Heart right ventricle (tissue), 16 donors: ENCODE measurements at places on chromosomes 1 and 21. TPM values are rescaled to one million over a fixed set of nuclear protein-coding genes. Genes with fewer than 3 reads are reported as not detected.
A peak's percentile ranks its signal among the peaks of the same experiment; 100 is the strongest.

ASAP3 gene
- total RNA-seq = 30.6 TPM

PHGDH gene
- total RNA-seq = 3.8 TPM

CDA gene
- total RNA-seq = 1.1 TPM

HES4 gene
- total RNA-seq = 30.3 TPM

PRR9 gene
- total RNA-seq = not detected

OBSCN gene
- 541 TPM for total RNA-seq

EPHA10 gene
- total RNA-seq = not detected

FCRL2 gene
- not detected for total RNA-seq

DNA sequence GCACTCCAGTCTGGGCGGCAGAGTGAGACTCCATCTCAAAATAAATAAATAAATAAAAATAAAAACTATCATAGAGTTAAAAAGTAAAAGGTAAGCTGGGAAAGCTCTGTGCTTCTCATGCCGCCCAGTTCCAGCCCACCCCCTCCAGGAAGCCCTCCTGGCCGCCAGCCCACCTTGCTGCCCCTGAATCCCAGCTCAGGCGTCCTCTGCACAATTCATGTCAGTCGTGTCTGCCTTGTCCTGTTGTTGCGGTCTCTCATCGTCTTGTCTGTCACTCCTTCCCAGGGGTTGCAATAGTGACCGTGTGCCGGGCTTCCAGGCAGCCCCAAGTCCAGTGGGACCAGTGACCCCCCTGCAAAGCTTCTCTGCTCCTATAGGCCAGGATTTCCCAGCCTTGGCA lies 44.1 kb downstream of the RSPH1 start:
- no peak for DNase-seq

GRCh38 chr1:67213164-67213563 lies 46.9 kb downstream of the IL23R start:
- no peak for DNase-seq

DNA sequence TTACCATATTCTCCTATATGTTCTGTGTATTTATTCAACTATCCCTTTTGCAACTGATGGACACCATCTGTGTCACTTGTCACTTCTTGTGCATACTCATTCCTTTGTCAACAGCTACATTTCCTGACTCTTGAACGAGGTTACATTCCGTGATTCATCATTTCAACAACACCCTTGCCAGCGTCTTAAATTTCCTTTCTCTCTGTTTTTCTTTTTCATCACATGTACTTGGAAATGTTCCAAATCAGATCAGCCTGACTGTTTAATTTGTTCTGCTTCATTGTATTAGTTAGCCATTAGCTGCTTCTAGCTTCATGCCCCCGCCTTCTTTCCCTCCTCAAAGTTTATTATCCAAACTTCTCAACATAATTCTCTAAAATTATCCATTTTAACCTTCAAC lies 173.0 kb downstream of the ADGRL4 start:
- no peak for DNase-seq

DNA sequence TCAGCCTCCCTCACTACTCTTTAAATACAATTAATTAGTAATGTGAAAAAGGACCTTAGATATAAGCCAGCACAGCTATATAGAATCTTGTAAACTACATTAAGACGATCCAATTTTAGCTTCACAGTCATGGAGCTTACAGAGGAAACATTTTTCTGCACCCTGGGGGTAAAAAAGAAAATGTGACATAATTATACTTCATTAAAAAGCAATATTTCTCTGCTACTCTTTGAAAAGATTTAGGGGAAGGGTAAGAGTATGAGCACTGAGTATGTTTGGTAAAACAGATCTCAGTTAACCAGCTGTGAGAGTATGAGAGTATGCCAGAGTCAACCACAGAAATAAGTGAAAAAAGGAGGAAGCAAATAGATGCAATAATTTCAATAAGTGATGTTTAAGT lies 1415.9 kb downstream of the PLA2G4A start:
- no peak for DNase-seq

- DNase-seq = no peak
Observed at GRCh38 chr1:68269637-68270430, 37.5 kb upstream of the WLS start.

GRCh38 chr1:231940701-231941100 lies 314.1 kb downstream of the DISC1 start:
- no peak for DNase-seq

GRCh38 chr21:34684174-34684876 lies 15.5 kb downstream of the CLIC6 start:
- DNase-seq = no peak

DNA sequence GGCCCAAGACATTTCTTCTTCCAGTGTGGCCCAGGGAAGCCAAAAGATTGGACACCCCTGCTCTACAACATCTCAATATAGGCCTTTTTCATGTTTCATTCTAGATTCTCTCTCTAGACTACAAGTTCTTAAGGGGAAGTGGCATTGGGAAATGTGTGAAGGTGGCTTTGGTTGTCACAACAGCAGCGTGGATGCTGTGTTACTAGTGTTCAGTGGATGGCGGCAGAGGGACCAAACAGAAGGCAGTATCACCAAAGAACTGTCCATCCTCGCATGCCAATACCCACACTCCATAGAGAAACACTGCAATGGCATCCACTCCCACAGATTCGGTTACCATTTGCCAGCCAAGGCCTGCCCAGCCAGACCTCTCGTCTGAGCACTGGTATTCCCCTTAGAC lies 24.3 kb upstream of the IFNAR2 start:
- no peak for DNase-seq

GRCh38 chr1:201769966-201770365 lies 59.0 kb upstream of the IPO9 start:
- peak; percentile 77 for DNase-seq

GRCh38 chr21:38505654-38506523 lies 7.6 kb upstream of the ERG start:
- DNase-seq = peak; percentile 64

GRCh38 chr1:68705466-68705865 lies 208.6 kb upstream of the DEPDC1 start:
- DNase-seq = no peak

DNA sequence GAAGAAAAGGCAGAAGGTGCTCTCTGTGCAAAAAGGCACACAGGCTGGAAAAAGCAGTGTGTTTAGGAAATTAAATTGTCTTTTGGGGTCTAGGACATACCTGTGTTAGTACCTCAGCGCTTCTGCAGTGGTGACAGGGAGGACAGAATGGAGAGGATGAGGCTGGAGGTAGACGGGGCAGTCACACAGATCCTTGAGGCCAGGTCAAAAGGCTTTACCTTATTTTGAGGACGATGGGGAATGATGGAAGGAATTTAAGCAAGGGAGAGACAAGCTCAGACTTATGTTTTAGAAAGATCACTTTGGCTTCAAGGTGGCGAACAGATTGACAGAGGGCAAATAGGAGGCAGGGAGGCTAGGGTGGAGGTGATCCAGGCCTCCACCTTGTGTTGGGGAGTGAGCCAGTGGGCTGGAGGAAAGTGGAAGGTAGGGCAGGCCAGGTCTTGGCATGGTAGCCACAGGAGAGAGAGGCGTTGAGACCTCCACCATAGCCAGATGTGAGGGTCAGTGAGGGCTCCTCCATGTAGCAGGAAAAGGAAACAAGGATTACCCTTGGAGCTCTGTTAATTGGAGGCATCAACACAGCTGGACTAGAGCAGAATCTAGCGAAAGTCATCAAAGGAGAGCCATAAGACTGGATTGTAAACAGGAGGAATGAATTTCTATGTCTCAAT lies 4.2 kb downstream of the CYP4B1 start:
- no peak for DNase-seq

DNA sequence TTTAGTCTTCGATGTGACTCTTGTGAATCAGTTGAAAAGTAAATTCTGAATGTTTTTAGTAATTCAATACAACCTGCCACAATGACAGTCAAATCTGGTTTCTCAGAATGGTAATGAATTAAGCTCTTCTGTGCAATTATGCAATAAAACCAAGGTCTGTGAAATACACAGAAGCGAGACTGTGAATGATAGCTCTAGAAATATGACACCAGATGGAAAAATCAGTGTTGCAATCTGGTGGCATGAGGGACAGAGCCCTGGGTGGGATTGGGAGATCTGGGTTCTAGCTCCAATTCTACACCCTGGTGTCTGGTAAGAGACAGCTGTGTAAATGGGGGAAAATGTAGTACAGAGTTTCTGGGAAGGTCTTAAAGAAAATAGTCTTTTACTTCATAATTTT lies 586.4 kb upstream of the ZRANB2 start:
- no peak for DNase-seq

DNA sequence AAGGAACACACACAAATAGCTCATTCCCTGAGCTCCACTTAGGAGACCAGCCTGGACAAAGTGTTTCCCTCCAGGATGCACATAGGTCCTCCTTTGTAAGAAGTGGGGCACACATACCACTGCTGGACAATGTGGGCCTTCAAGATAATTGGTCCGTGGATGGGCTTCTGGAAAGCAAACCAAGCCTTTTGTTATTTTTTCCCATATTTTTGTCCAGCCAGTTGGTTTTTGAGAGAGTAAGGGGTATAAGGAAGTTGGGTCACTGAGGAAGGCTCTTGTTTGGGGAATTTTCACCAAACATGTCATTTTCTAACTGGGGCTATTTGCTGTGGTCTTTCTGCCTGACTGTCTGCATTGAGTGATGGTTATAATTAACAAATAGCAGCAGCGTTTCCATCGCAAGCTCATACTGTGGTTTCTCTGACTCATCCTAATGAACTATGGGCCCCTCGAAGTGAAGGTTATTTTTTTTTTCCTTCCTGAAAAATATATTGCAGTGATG lies 306.3 kb upstream of the DUSP10 start:
- no peak for DNase-seq

- no peak for DNase-seq
Observed at GRCh38 chr1:23594927-23595353, 35.6 kb upstream of the ID3 start.

DNA sequence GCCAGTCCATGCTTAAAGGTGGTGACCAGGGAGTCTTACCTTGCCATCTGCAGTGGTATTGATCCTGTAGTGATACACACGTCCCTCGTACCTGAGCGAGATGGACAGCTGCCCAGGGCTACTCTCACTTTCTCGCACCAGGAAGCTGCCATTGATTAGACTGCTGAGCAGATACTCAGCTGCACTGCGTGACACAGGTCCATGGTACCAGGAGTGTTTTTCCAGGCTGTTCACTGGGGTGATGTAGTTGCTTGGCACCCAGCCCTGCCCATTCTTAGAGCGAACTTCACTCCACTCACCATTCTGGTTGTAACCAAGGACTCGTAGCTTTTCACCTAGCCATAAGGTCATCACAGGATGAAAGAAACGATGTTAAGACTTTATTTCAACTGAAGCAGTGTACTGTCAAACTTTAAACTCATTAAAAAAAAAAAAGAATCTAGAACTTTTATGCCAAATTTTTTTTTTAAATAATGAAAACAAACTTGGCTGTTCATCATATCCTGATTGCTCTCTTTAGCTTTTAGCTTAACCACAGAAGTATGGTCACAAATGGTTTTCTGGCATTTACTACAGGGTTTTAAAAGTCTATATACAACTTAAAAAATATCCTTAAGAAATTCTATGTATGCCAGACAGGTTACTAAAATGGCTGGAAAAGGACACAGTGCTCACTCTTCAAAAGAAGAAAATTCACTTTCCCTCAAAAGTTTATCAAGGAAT lies 44.6 kb downstream of the TOR3A start:
- peak; percentile 55 for DNase-seq

GRCh38 chr1:208093754-208094719 lies 150.1 kb downstream of the PLXNA2 start:
- peak; percentile 67 for DNase-seq

GRCh38 chr1:208857465-208857864 lies 613.3 kb upstream of the PLXNA2 start:
- no peak for DNase-seq

DNA sequence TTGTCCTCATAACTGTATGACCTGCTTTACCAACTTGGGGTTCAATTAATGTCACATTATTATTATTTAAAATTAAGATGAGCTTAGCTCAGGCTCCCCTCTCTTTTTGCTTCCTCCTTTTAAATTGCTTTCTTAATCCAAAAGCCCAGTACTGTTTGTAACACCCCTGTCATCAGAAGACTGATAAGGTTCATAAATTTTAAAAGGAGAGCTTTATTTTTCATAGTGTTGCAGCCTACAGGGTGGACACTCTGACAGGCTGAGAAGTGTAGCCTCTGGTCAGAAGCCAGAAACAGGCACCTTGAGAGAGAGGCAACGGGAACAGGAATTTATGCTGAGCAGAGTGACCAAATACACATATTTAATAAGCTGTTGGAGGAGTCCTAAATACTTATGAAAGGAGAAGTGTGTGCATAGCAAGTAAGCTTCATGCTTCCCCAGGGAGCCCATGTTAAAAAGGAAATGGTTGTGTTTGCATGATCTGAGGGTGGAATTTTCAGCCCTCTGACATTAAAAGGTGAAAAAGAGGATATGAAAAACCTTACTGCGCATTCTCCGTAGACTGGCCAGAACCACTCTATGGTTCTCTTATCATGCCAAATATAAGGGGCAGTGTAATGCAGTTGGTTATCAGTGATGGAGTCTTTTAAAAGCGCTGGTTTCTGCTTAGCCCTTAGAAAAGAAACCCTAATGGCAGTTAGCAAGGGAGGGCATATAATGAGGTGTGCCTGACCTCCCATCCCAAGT lies 30.5 kb upstream of the FGGY start:
- no peak for DNase-seq

- DNase-seq = no peak
Observed at GRCh38 chr1:164707868-164708331, 148.9 kb downstream of the PBX1 start.
